Heart left ventricle (tissue), 16 donors: ENCODE measurements at places on chromosomes 3 and 15. TPM values are rescaled to one million over a fixed set of nuclear protein-coding genes. Genes with fewer than 3 reads are reported as not detected.
A peak's percentile ranks its signal among the peaks of the same experiment; 100 is the strongest.

DNA sequence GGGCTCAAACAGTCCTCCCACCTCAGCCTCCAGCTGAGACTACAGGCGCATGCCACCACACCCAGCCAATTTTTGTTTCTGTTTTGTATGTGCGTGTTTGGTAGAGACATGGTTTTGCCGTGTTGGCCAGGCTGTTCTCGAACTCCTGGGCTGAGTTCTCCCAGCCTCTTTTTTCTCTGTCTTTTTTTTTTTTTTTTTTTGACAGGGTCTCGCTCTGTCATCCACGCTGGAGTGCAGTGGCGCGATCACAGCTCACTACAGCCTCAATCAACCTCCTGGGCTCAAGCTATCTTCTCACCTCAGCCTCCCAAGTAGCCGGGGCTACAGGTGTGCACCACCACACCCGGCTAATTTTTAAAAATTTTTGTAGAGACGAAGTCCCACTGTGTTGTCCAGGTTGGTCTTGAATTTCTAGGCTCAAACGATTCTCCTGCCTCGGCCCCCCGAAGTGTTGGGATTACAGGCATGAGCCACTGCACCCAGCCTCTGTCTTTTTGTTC lies 867 bp upstream of the DCAF1 start:
- DNase-seq = no peak
- H3K36me3 ChIP-seq = peaks cover 5% of the 10 kb centered on the region
- H3K4me3 ChIP-seq = peak overlapping the region; percentile 36

Gene CNTN3
- total RNA-seq = 2.8 TPM

DNA sequence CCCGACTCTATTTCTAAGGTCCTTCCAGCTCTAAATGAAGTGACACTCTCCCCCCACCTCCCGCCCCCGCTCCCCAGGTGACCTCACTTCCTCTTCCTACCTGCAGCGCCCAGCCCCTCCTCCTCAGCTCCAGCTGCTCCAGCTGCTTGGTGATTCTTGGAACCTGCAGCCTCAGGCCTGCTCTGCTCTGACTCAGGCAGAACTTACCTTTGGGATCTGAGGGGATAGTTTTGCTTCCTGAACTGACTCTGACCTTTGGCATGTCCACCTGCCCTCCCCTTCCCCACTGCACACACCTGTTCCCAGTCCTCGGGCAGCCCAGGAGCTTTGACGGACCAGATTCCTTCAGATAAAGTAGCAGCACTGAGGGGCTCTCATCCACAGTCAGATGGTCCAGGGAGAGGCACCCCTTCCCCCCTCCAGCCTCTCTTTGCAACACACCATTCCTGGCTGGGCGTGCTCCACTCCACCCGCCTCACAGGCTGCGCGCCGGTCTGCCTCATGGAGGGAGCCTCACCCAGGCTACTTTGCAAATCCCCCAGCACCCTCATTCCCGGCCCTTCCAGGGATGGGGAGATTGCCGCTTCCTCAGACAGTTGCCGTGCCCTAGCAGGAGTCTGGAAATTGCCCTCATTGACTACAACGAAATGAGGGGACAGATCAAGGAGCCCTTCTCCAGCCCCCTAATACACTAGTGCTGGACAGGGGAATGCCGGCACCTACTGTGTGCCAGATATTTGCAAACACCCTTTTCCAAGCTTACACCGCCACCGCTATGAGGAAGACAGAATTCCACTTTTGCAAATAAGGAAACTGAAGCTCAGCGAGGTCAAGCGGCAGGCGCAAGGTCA lies 692 bp upstream of the C15orf39 start:
- peaks cover 5% of the 10 kb centered on the region for H3K36me3 ChIP-seq
- H3K4me1 ChIP-seq = peaks cover 63% of the 10 kb centered on the region

Gene FOXB1
- total RNA-seq = not detected
